RPMI8226 (cell line): ENCODE measurements at places on chromosomes 5 and 9.

DNA sequence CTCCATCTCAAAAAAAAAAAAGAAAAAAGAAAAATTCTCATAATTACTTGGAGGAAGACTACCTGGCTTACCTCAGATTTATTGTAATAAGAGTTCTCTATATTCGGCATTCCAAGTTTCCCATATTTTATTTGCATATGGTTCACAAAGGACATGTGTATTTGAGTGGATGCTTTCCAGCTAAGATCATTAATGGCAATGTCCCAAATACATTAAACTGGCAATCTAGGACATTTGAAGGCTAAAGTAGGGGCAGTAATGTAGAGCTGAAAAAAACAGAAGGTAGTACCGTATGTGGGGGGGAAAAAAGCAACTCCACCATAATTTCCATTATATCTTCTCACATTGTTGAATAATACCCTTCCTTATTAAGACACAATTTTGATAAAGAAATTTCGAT lies 4.9 kb downstream of the TUT7 start:
- no peak for DNase-seq

GRCh38 chr9:78463750-78464149 lies 166.8 kb downstream of the PSAT1 start:
- DNase-seq = no peak

DNA sequence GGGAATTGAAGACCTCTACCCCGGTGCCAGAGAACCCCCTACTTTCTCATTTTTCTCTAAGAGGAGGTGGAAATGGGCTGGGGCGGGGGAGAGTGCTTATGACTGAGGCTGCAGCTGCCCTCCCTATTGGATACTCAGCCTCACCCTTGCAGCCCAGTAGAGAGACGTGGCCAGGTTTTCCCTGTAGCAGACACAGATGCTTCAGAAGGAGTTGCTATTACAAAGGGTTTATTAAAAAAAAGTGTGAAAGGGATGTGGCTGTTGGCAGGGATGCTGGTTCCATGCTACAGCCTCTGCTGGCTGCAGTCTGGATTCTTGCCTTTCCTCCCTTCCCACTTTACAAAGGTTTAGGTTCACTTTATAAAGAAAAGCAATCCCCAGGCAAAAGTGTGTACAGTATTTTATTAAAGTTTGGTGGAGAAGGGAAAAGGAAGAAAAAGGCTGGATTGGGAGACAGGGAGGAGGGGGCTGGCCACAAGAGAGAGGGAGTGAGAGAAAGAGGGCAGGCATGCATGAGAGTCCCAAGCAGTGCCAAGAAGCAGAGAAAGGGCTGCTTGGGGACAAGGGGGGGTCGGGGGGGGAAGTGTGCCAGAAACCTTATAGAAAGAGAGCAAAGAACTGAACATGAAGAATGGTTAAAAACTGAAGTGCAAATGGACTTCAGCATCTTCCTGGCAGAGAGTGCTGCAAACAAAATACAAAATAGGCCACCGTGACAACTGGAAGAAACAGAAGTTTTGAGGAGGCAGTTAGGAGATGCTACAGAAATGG lies 29.5 kb upstream of the NFIB start:
- no peak for DNase-seq

GRCh38 chr5:89421035-89421434 lies 538.1 kb upstream of the MEF2C start:
- no peak for DNase-seq

GRCh38 chr5:165305596-165305995 lies 1800.2 kb downstream of the MAT2B start:
- peak; percentile 8 for DNase-seq

GRCh38 chr5:94181895-94182294 lies 436.5 kb downstream of the KIAA0825 start:
- DNase-seq = no peak

DNA sequence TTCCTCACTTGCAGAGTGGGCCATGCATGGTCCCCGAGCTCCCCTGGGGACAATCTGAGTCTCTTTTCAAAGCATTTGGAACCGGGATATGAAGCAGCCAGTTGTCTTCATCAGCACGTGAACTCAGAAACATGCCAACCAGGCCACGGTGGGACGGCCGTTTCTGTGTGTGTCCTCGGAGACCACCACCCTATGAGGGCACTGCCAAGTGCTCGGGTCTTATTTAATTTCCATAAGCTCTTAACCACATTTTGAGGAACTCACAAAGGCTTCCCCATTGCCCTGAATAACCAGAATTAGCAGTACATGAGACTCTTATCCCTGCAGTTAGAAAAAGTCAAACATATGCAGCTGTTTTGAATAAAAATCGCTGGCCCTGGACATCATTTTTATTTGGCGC lies 60.1 kb downstream of the OTULIN start:
- no peak for DNase-seq

DNA sequence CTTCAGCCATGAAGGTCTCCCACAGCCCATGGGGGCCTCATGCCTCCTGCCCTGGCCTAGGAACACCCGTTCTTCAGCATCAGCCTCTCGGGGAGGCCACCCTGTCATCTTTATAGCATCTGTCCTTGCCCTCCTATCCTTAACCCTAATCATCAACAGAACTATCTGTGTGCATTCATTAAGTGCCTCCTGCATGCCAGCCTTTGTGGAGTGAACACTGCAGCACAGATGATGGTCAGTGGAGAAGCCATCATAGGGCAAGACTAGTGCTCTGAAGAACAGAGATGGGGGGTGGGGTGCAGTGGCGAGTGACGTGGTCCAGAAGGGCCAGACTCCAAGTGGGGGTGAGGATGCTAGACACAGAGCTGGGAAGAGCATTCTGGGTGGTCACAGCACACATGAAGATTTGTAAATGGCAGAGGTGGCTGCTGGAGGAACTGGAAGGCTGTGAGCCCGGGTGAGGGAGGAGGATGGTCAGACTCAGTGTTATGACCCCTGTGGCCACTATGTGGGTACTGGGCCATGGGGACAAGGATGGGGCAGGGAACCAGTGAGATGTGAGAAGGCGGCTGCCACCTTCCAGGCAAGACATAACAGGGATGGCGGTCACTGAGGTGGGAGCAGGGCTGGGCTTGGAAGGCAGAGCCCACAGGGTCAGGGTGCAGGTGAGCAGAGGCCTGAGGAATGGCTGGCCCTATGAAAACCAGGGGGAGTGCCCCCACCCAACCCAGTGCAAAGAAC lies 3.6 kb upstream of the CARD19 start:
- DNase-seq = no peak

GRCh38 chr5:96245140-96246091 lies 187.6 kb downstream of the PCSK1 start:
- DNase-seq = no peak

DNA sequence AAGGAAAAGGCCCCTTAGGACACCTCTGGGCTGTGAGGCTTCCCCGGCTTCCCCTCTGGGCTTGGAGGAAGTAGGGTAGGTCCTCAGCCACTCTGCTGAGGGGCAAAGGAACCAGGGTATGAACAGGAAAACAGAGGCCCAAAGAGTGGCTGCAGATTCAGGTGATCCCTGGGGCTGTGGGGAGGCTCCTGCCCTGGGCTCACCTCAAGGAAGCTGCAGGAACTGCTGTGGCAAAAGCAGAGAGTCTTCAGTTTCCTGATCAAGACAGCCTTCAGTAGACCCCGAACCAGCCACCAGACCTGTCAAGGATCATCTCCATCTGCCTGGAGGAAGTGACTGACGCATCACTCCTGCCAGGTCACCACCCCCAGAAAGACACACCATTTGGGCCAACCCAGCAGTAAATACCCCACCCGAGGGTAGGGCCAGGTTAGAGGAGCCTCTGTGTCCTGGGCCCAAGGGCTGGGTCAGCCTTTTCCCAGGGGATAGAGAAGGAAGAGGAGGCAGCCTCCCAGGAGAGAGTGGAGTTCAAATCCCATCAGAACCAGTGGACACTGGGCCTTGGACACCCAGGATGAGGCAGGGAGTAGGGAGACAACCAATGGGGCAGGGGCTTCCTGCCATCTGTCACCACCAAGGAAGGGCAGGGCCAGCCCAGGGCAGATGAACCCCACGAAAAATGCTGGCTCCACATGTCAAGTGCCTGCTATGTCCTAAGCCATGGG lies 5.8 kb upstream of the ST6GALNAC6 start:
- no peak for DNase-seq

- DNase-seq = no peak
These were observed 12.8 kb upstream of the LCP2 start for GRCh38 chr5:170310256-170310926.

- DNase-seq = no peak
These were observed 647.8 kb downstream of the ANXA1 start for GRCh38 chr9:73799446-73799845.

DNA sequence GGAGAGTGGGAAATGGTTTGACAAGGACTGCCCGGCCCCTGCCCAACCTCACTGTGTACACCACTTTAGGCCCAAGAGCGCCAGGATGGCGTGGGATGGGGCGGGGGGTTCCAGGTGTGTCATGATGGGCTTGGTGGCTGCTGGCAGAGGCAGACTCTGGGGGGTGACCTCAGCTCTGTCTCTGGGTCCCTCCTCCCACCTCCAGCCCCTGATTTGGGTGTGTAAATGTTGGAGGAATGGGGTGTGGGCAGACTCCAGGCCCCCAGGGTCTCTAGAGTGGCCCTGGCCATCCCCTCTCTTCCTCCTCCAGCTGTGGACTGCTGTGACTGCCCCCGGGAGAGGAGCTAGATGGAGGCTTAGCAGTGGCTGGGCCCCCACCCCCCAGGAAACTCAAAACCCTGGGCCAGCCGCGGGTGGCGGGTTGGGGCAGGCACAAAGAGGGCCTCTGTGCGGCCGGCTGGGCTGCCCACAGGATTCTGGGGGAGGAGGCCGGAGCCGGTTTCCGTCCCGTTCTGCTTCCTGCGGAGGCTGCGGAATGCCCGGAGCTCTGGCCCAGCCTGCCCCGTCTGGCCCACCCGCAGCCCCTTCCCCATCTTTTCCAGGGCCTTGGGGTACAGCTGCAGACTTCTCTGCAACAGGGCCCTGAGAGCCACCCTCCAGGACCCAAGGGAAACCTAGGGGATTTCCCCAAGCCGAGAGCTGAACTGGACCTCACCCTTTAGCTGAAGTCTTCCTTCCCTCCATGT lies 23.1 kb downstream of the CXXC5 start:
- DNase-seq = peak; percentile 53

DNA sequence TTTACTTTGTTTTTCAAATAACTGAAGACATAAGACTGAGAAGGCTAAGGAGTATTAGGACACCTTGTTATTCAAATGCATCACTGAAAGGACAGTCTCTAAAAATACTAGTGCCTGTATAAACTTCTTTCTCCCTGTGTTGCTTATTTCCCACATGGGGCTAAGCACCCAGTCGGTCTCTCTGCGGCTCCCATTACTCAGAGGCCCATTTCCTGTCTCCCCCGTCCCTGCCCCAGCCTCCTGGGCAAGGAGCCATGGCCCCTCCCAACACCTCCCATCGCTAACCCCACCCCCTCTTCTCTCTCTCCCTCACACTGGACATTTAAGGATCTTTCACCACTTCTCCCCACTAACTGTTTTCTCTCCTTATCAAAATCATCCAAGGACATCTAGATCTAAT lies 81.9 kb downstream of the EBF1 start:
- DNase-seq = peak; percentile 44

DNA sequence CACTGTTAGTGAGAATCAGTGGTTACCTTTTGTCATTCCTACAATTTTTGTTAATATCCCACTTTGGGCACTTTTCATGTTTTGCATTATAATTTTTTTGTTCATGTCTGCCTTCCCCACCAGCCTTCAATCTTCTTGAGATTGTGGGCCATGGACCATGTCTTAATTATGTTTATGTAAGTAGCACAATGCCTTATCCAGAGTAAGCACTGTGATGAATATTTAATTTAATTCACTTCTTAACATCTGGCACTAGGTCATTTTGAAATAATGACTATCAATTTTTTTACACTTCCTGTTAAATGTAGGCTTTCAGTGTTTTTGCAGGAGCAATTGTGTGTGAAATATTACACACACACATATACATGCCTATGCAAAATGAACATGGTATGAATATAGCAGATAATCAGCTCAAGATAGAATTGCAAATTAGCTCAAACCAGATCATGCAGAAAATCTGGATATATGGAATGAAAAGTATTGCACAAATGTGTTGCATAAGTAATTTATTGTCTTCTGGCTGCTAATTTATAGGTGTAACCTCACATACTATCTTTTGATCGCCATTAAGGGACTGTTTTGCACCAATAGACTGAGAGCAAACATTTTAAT lies 5.3 kb upstream of the SHOC1 start:
- DNase-seq = no peak

GRCh38 chr5:82022499-82022898 lies 50.7 kb downstream of the ATG10 start:
- DNase-seq = no peak

- no peak for DNase-seq
These were observed 6.6 kb downstream of the CDC14B start for GRCh38 chr9:96612966-96613589.

GRCh38 chr5:151174612-151175101 lies 17.1 kb upstream of the ANXA6 start:
- DNase-seq = no peak
